GOT3 (cell line): ENCODE measurements at places on chromosomes 13 and 19.

DNA sequence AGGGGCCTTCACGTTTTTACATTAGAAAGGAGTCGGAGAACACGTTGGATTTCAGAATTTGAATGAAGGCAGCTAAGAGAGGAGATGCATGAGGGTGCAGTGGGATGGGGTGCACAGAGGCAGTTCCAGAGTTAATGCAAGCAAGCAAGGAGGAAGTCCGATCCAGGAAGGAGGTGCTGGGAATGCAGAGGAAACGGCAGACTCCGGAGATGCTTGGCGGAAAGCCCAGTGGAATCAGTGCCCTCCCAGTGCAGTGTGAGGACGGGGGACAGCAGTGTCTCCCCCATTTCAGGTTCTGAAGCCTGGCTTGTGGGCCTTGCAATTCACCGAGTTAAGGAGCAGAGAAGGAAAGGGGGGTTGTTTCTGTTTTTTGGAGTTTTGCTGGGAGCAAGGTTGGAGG, 100.4 kb downstream of the COL4A2 start:
- no peak for DNase-seq

DNA sequence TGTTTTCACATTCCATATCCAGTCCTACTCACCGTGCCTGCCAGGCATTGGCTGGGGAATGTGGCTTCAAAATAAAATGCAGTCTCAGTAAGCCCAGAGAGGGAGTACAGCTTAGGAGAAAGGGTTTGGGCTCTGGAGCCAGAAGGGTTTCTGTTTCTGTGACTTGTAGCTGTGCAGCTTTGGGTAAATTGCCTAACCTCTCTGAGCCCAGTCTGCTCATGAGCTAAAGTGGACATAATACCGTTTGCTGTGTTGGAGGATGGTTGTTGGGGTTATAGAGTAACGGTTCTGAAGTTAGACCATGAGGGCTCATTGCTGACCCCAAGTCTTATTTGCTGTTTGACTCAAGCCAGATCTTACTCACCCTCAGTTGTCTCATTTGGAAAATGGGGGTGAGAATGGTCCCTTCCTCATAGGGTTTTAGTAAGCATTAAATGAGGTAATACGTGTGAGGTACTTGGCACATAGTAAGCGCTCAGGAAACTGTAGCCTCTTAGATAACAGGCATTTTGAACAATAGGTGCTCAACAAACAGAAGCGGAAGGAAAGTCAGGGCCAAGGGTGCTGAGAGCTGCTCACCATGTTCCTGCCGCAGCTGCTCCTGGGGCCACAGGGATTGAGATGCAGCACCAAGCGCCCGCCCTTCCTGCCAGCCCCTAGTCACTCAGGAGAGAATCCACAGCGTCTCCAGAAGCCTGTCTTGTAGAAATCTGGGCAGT, 45.5 kb downstream of the C13orf42 start:
- no peak for DNase-seq

DNA sequence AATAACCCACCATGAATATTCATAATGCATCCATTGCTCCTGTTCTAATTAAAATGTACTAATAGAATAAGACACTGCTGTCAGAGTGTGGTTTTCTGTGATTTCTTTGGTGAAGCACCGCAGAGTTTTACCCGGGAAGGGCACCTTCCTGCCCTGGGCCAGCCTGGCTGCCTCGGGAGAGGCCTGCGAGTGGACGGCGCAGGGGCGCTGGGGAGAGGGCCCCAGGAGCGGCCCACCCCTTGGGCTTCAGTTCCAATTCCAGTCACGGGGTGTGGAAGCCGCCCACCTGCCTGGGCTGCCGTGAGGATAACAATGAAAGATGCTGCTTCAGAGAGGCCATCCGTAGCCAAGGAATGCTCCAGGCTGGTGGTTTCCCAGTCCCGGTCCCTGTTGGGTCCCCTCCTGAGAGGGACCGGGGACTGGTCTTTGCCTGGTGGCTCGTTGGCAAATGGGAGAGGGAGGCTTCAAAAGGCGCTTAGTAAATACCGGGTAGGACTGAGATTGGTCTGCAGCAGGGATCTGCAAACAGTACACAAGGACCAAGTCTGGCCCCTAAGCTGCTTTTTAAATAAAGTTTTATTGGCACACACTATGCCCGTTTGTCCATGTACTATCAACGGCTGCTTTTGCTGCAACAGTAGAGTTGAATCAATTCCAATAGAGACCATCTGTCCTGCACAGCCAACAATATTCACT, 18.0 kb downstream of the TCF3 start:
- DNase-seq = no peak

GRCh38 chr19:38922482-38922881, 8.1 kb downstream of the SARS2 start:
- no peak for DNase-seq

- DNase-seq = no peak
Observed at GRCh38 chr13:27360562-27360961, 63.9 kb upstream of the GTF3A start.

DNA sequence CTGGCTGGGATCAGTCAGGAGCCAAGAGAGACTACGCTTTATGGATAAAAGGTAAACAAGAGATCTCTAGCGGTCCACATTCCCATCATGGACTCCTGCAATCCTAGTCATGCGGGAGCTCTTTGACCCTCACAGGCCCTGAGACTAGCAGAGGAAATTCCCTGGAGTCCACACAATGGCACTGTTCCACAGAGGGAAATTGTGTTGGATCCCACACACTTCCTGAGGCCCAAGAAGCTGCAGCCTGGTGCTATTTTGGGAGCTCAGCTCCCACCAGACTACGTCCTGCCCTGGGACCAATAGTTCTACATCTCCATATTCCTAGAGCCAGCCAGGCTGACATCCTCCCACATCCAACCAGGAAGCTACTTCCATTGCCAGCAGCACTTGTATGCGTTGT, 2358.4 kb downstream of the PCDH9 start:
- DNase-seq = no peak

- no peak for DNase-seq
Observed at GRCh38 chr13:73310366-73310765, 251.6 kb downstream of the KLF5 start.

DNA sequence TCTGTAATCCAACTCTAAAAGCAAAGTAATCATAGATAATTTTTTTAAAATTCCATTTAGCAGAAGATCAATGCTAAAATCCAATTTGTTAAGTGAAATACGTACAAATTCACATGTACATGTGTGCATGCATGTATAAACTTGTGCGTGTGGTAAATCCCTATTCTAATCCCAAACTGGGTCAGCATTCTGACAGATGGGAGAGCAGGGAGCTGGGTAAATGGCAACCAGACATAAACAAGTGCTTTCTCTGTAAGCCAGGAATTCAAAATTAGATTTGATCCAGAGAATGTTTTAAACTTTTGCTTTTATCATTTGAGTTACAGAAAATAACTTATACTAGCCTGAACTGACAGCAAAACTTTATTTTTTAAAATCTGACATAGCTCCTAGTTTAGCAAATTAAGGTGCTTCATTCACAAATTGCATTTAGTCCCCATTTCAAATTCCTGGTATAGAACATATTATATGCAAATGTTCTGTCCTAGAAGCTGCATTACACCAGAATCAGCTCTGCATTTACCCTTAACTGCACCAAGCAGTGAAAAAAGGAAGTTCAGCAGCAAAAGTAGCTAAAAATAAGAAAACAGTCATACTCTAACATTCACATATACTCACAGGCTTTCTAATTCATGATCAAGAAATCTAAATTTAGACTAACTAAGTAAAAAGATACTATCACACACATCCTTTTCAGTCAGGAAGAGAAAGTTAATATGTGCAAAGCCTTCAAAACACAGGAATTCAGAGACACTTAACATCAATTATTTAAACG, 32.6 kb downstream of the UBL3 start:
- DNase-seq = no peak

- no peak for DNase-seq
Observed at GRCh38 chr19:54266133-54266532, 9.1 kb upstream of the LILRB5 start.

- DNase-seq = no peak
Observed at GRCh38 chr13:98232456-98232855, 55.4 kb upstream of the RNF113B start.

DNA sequence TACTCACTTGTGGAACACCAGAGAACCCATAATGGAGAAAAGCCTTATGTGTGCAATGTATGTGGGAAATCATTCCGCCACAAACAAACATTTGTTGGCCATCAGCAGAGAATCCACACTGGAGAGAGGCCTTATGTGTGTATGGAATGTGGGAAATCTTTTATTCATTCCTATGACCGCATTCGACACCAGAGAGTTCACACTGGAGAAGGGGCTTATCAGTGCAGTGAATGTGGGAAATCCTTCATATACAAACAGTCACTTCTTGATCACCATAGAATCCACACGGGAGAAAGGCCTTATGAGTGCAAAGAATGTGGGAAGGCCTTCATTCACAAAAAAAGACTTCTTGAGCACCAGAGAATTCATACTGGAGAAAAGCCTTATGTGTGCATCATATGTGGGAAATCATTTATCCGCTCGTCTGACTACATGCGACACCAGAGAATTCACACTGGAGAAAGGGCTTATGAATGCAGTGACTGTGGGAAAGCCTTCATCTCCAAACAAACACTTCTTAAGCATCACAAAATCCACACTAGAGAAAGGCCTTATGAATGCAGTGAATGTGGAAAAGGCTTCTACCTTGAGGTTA, 10.9 kb downstream of the ZNF549 start:
- DNase-seq = no peak
